NCI-H1048 (cell line): ENCODE measurements at places on chromosomes 3 and 15.

DNA sequence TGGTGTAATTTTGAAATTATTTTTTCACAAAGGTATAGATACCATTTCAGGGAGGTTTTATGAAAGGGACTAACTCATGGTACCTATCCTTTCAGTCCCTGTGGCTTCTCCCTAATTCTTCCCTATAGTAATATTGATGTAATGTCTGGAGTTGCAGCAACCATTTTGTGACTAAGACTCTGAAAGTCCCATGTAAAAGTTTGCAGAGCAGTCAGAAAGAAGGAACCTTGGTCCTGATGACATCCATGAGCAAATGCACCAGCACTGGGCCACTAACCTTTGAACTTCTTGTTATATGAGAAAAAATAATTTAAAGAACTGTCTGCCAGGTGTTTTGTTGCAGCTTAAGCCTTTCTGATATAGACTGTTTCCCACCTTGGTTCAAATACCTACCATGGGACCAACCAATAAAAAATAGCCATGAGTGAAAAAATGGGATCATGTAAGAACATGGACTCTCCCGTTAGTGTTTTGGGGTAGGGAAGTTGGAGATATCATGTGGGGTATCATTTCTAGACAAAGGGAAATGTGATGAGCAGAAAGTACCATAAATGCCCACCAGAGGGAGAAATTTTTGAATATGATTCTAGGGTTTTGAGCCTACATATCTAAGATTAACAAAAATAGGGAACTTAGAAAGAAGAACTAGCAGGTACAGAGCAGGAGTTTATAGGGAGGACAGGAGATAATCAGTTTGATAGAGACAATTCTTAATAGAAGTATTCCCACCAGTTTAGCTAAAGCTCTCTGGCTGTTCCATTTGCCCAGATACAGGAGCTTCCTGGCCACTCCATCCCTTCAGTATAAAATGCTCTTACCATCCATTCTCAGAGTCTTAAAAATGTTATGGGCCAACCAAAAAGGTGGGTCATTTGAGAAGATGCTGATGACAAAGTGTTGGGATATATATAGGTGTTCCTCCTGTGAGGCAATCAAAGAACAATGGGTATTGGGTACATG, 3.4 kb upstream of the CPOX start:
- no peak for DNase-seq

- no peak for DNase-seq
Observed at GRCh38 chr3:105228696-105229095, 138.0 kb upstream of the ALCAM start.

DNA sequence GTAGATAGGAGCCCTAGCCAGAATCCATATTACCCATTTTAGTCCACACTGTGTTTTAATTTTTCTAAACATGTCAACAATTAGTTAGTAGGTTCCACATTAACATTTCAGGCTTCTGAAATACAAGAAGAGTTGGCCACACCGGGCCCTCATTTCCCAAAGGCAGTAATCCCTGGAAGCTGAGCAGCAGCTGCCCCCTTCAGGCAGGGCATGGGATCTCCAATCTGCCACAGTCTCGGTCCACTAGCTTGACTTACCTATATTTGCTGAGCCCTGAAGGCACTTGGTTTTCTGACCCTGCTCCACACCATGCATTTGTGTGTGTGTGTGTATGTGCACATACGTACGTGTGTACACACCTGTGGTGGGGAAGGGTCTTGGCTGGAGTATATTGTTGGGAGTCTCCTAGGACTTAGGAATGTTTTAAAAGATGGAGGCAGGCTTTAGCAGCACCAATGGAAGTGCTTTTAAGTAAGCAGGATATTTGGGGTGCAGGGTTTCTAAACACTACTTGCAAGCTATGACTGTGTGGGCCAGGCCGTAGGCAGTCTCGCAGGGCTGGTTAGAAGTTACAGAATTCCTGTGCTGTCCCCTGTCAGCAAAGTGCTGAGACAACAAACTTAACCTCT, 71.2 kb upstream of the SOX14 start:
- no peak for DNase-seq

- no peak for DNase-seq
Observed at GRCh38 chr3:10530241-10530640, 24.9 kb upstream of the ATP2B2 start.

DNA sequence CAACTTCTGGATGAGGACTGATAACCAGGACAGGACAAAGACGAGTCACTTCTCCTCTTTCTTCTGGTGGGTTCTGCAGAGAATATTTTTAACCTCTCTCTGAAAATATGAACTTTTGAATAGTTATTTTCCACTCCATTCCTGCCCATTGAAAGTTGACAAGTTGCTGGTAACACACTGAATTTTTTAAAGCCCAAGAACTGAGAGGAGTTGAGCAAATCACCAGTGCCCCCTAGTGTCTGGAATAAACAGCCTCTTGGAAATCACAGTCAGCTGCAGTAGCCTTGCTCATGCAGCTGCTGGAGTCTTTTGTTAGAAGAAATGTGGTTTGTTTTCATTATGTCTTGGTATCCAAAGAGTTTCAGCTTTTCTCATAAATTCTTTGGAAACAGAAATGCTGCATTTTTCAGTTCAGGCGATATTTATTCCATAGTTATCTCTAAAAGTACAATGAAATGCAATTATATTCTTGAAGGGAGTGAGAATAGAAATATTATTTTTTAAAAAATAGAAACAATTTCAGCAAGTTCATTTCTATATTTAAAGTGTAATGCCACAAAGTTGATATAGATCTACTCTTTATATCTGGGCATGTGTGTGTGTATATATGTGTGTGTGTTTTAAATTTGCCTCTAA, 741.0 kb upstream of the CBLB start:
- peak; percentile 3 for DNase-seq

- no peak for DNase-seq
Observed at GRCh38 chr3:141294848-141295247, 63.2 kb downstream of the PXYLP1 start.

DNA sequence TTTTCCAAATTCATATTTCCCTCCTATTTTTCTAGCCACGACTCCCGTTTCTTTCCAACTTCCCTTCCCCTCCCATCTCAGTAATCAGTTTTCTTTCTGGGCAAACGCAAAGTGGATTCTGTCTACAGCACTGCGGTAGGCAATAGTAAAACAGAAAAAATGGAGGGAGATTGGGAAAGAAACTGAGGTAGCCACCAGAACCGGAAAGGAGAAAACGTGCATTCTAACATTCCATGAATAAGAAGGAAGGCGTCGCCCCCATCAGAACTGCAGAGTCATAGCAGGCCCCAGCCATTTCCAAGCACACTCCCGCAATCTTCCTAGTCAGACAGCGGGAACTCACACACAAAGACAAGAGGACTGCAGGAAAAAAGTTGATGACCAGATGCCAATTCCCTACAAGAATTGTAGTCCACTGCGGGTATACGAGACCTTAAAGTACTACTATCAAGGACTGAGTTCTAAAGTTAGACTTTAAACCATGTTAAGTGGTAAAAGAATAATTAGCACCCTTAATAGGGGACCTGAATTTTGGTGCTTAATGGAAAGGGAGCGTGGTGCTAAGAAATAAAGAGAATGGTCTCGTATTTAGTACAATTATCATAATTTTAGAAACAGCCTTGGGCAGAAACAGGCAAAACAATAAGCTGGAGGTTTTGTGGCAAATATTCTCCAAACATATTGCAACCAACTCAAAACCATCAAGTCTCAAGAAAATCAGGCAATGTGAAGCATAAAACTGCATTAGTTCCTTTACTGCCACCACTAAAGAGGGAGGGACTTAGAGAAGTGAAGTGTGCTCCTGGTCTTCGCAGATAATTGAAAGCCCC, 1.4 kb downstream of the PFN2 start:
- no peak for DNase-seq

DNA sequence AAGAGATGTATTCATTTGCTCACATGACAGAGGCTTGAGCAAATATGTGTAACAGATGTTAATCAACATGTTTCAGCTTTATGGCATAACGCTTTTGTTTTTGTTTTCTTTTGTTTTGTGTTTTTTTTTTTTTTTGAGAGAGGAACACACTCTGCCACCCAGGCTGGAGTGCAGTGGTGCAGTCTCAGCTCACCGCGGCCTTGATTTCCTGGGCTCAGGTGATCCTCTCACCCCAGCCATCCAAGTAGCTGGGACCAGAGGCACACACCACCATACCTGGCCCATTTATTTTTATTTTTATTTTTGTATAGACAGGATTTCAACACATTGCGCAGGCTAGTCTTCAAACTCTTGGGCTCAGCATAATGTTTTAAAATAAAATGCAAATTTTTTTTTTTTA, 1504.4 kb upstream of the CADM2 start:
- DNase-seq = no peak

DNA sequence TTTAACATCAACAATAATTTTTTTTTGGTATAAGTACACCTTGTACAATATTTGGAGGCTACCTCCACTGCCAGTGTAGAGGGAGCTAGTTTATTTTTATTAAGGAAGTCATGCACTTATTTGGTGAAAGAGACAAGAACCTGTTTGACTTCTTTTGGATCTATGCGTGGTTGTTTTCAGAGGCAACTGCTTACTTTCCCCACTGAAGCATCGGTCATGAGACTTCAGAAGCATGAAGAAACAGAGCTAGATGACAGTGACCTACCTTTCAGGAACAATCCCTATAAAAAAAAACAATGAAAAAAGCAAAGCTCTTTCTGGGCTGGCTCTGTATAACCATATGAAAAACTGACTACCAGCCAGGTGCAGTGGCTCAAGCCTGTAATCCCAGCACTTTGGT, 20.0 kb upstream of the ZNF148 start:
- no peak for DNase-seq

- DNase-seq = no peak
Observed at GRCh38 chr3:132342183-132342582, 25.0 kb downstream of the ACP3 start.

DNA sequence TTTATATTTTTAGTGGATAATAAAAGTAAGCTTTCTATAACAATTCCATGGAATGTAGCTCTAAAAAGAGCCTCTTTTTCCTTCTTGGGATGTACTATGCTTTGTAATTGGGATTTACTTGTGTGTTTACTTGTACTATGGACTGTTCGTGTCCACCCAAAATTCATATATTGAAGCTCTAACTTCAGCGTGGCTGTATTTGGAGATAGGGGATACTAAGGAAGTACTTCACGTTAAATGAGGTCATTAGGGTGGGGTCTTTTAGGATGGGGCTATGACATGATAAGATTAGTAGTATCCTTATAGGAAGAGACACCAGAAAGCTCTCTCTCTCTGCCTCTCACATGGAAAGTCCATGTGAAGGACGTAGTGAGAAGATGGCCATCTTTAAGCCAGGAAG, 64.9 kb downstream of the P3H2 start:
- no peak for DNase-seq

DNA sequence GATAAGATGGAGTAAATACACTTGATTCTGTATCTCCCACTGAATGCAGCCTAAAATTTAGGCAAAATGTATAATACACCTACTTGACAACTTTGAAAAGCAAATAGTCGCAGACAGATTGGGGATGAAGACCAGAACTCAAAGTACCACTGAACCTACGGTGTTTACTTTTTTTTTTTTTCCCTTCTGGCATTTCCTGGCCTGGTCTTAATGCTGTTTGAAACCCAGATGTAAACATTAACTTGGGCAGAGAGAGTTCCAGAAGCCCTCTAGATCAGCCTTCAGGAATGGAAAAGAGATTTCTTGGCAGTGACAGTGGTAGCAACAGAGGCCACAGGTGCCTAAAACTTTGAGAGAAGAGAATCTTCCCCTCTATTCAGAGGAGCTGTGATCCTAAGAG, 27.8 kb downstream of the ALPK3 start:
- no peak for DNase-seq

DNA sequence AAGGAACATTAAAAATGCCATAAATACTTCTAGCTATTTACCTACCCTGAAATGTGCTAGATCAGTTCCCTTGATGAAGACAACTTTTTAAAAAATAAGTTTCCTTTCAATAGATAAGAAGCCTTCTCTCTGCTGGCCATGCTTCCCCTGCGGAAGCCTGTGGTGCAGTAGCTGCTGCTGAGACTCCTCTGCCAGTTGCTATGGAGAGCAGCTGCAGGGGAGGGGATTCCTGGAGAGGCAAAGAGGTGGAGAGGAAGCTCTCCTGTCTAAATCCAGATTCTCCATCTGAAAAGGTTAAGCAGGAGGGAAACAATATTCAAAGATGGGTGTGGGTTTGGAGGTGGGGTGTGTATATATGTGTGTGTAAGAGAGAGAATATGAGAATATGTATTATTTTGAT, 69.8 kb upstream of the BFSP2 start:
- no peak for DNase-seq

DNA sequence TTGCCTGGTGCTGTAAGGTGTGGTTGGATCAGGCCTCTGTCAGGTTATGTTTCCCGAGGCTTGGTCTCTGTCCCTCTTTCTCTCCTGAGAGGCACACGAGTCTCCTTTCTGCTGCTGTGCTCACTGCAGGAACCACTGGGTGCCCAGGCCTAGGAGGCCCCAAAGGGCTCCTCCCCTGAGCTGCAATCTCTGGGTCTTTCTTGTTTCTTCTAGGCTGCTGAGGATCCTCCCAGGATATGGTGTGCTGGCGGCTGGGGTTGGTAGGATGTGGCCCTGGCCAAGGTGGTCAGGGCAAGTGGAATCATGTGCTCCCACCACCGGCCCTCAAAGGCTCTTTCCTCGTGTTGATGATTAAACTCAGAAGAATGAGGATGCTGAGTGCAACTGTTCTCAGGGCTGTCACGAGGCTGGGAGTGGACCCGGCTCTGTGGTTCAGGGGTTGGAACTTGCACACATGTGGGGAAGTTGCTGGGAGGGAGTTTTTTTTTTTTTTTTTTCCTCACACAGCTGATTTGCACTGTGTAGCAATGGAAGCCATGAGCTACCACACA, 43.6 kb upstream of the CTSH start:
- no peak for DNase-seq

- no peak for DNase-seq
Observed at GRCh38 chr3:195253923-195254432, 17.0 kb downstream of the XXYLT1 start.

- DNase-seq = no peak
Observed at GRCh38 chr3:4529876-4530588, 36.9 kb downstream of the ITPR1 start.

DNA sequence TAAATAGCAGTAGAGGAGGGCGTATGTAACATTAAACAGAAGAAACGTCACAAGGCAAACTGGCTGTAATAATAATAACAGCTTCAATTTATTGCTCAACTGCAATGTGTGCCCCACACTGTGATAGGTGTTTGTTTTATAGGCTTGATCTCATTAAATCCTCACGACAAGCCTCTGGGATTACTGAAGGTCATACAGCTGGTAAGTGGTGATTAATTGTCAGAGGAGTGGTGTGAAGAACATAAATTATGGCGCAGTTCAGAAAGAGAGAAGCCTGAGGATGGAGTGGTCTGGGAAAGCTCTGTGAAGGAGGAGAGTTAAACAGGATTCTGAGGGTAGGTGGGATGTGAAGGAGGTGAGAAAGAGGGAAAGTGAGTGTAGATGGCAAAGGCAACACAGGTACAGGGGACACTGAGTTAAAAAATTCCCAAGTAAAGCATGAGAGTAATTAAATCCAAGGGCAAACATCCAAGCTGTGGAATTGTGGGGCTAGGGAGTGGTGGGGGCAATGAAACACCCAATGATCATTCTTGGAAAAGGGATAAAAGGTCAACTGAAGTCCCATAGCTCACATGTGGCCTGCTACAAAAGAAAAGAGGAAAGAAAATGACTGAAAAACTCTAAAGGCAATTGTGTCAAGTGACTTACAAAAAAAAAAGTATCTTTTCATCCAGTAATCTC, 16.5 kb upstream of the GLCE start:
- DNase-seq = no peak
